Hindlimb muscle (tissue), 1 donor: ENCODE measurements at places on chromosomes 13 and 19.

- DNase-seq, result no peak
These were observed 9.7 kb downstream of the DPY19L3 start for GRCh38 chr19:32415246-32415645.

GRCh38 chr13:102597029-102597961 is 509 bp downstream of the TPP2 start:
- DNase-seq, result peak; percentile 34

GRCh38 chr13:90553159-90553558 is 794.3 kb upstream of the MIR17HG start:
- DNase-seq, result no peak

DNA sequence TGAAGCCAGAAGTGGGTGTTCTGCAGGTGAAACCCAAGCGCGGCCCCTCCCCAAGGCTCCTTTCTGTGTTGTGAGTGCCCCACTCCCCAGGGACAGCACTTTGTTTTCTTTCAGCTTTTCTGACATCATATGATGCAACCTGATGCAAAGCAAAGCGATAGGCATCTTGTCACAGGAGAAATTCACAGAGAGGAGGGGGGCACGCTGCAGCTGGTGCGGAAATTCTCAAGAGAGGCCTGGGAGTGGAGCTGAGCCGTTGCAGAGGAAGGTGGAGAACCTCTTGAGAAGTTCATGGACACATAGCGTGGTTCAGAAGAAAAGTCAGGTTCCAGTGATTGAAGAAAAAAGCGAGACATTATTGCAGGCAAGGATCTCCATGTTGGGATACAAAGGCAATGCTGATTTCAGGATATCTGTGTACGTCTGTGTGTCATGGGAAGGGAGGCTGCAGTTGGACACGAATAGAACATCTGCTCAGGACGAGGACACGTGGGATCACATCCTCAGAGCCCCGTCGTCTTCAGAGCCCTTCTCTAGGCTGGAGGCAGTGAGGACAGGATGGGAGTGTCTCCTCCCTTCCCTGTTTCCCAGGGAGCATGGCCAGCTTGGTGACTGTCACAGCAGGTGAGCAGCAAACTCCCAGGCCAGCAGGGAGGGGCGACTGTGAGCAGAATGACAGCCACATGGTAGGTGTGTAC is 79.2 kb downstream of the IRS2 start:
- DNase-seq, result no peak

- DNase-seq, result peak; percentile 57
These were observed 21.8 kb downstream of the SAMD4B start for GRCh38 chr19:39363901-39364457.

GRCh38 chr13:95380468-95381211 is 79.4 kb upstream of the ABCC4 start:
- DNase-seq, result peak; percentile 61

GRCh38 chr13:113018676-113019465 is 49.9 kb downstream of the MCF2L start:
- no peak for DNase-seq

DNA sequence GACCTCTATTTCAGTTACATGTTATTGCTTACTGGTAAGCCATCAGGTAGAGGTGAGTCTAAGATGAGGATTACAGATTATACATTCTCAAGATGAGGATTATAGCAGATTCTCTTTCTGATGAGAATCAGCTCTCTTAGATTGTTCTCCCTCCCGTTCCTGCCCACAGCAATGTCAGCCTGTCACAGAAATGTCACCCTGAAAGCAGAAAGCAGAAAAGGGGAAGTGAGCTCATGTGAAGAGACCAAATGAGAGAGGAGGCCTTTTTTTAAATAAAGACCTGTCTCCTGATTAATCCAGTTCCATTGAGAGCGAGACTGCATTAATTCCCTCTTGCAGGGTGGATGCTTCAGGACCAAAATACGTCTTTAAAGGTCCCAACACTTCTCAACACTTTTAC is 445.6 kb downstream of the KCTD12 start:
- no peak for DNase-seq

DNA sequence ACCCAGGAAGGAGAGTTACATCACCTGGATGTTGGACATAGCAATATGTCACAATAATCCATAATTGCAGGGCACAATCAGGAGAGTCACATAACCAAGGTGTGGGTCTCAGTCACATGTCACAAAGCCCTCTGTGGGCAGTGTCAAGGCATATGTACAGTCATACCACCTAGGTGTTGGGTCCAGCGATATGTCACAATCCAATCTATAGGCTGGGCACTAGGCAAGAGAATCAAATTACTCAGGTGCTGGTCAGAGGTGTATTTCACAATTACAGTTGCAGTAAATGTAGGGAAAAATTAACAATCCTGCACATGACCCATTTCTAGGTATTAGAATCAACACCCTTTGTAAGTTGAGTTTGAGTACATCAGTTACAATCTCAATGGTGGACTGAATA is 126.2 kb upstream of the ZNF91 start:
- DNase-seq, result no peak

DNA sequence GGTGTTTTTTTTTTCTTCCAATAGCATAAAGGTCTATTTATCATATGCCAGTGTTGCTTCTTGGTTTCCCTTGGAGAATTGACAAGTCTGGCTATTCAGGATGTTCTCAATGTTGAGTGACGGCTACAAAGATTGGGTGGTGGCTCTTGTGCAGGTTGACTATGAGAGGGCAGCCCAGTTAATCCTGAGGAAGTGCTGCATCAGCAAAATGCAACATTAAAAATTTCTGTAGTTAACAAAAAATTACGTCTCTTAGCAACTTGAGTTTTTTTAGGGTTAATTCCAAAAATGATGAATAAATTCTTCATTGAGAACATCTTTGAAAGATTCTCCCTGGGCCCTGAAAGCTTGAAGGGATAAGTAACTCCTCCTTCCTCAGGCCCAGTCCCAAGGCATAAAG is 147.1 kb downstream of the B3GLCT start:
- DNase-seq, result no peak

DNA sequence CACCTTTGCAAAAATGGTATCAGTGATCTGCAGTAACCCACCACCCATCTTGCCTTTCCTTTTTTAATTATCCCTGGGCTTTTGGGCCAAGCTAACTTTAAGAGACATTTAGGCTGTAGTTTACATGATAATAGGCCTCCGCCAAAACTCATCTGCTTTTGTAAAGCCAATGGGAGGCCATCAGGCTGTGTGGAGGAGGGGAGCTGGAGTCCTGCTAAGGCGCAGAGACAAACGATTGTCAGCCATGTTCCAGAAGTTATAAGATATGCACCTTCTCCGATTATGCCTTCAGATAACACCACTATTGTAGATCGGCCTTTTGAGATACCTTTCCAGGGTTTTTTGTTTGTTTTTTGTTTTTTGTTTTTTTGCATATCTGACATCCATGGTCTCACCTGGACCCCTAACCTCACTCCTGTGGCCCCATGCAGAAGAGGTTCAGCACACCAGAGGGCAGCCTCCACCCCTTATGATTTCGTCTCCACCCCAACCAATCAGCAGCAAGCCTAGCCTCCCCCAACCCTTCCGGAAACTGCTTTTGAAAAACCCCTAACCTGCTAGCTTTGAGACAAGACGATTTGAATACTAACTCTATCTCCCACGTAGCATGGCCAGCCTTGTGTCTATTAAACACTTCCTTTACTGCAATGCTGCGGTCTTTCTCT is 113.9 kb upstream of the UBL3 start:
- DNase-seq, result no peak

DNA sequence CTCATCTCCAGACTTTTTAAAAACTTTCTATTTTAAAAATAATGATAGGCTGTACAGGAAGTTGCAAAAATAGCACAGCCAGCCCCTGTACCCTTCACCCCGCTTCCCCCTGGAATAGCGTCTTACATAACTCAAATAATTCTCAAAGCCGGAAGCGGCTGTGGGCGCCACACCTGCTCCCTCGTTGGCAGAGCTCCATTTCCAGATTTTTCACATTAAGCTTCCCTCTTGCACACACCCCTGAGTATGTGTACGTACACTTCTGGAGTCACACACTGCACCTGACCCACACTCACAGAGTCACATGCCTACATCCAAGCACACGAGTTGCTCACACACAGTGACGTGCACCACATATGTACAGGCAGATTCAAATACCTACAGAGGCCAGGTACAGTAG is 24.9 kb upstream of the DPP9 start:
- DNase-seq, result no peak

DNA sequence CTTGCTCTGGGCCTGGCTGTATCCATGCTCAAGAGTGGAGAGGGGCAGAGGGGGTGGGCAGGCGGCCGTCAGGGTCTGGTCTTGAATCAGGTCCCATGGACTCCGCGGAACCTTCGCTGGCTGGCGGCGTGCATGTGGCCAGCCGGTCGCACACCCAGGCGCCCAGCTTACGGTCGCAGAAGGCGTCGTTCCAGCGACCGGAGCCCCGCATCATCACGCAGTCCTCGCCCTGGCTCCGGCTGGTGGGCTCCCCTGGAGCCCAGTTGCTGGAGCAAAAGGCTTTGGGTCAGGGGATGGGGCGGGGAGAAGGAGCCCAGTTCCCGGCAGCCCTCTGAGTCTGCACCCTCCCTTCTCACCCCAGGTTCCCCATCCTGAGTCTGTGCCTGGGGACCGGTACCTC is 8.5 kb downstream of the TRAPPC5 start:
- DNase-seq, result no peak

GRCh38 chr13:49246850-49247642 is 679 bp upstream of the CDADC1 start:
- no peak for DNase-seq

DNA sequence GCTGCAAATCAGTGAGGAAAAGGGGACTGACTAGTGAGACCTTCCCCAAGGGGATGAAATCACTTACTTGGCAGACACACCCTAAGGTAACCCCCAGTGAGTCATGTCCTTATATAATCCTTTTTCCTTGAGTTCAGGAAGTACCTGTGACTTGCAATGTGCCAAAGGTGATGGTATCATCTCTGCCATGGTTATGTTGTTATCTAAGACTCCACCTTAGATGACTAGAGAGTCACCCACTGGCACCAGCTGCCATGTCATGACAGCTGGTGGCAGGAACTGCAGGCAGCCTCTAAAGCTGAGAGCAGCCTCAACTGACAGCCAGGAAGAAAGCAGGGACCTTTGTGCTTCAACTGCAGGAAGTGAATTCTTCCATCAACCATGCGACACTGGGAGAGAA is 12.5 kb downstream of the PBX4 start:
- DNase-seq, result no peak

DNA sequence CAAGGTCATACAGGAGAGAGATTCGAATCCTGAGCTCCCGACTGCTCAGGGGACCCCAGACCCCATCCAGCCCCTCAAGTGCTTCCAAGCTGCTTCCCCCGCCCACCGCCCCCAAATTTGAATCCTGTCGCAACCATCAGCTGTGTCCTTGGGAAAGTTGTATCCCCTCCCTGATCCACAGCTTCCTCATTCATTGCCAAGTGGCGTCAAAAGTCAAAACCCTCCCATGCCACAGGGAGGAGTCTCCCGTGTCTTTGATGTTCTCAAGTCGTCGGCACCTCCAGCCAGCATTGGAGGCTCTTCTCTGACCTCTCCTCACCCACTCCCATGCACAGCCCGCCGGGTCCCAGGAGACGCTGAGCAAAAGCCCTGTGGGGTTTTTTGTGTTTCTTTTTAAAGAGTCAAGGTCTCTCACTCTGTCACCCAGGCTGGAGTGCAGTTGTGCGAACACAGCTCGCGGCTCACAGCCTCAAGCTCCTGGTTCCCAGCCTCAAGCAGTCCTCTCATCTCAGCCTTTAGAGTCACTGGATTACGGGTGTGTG is 2.8 kb upstream of the IFI30 start:
- no peak for DNase-seq

- no peak for DNase-seq
These were observed 562.5 kb downstream of the GPC5 start for GRCh38 chr13:91960947-91961346.

GRCh38 chr13:80001510-80001842 is 339.4 kb downstream of the SPRY2 start:
- DNase-seq, result no peak

DNA sequence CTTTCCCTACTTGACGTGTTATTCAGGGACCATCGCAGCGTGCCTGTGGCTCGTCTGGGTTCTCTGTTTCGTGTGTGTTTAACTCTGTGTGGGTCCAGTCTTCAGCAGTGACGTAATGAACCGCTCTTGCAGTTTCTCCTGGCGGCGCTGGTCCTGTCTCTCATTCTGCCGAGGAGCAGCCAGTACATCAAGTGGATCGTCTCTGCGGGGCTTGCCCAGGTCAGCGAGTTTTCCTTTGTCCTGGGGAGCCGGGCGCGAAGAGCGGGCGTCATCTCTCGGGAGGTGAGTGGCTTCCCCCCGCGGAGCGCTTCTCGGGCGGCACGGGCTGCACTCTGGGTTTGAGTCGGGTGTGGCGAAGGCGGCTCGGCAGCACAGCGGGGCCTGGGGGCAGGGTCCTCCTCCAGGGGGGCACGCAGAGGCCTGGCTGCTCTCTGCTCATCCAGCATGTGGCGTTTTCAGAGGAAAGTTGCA is 36.3 kb upstream of the TFDP1 start:
- DNase-seq, result no peak

GRCh38 chr13:44759384-44760360 is 183.5 kb upstream of the TSC22D1 start:
- DNase-seq, result no peak

GRCh38 chr13:37023871-37024270 is 23.3 kb downstream of the EXOSC8 start:
- DNase-seq, result no peak

DNA sequence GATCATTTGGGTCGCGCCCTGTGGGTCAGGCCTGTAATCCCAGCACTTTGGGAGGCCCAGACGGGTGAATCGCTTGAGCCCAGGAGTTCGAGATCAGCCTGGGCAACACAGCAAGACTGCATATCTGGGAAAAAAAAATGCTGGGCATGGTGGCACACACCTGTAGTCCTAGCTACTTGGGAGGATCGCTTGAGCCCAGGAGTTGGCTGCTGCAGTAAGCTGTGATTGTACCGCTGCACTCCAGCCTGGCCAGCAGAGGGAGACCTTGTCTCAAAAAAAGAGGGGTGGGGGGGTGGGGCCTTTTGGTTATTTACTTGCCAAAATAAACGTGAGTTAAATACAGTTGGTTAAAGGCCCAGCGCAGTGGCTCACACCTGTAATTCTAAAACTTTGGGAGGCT is 9.8 kb upstream of the ZNF544 start:
- no peak for DNase-seq

GRCh38 chr13:111020546-111020945 is 94.6 kb upstream of the ARHGEF7 start:
- no peak for DNase-seq

DNA sequence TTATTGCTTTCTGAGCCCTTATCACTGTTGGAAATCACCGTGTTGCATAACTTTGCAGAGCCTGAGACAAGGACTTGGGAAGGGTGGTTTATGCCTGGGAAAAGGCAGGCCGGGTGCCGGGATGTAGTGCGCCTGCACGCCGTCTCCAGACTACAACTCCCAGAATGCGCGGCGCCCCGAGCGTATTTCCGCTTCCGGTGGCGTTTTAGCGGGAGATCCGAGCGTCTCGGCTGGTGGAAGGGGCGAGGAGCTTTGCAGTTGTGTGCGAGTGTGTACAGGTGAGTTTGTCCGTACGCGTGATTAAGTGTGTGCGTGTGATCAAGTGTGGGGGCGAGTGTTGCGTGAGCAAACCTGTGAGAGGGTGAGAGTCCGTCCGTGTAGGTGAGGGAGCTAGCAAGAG is 75.4 kb downstream of the PEG3 start:
- peak; percentile 75 for DNase-seq
